ENCODE measurements at places on chromosomes 2 and 18. TPM values are rescaled to one million over a fixed set of nuclear protein-coding genes. Genes with fewer than 3 reads are reported as not detected.

DNA sequence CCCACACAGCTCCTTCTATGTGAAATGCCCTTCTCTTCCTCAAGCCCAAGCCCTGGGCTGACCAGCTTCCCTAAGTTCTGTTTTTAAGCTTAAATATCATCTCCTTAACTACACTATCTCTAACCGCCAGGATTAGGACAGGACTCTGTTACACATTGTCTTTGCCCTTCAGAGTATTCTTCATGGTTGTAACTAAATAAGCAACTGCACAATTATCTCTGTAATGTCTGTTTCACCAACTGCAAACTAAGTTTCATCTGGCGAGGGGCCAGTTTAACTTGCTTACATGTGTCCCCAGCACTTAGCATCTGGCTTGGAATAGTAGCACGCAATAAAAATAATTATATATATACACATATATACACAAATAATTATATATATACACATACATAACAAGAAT, 1.1 kb upstream of the ERMN start:
- DNase-seq: no peak

GRCh38 chr2:127581516-127582490, 46.3 kb downstream of the MYO7B start:
- no peak for DNase-seq

- no peak for DNase-seq
These were observed 33.0 kb downstream of the KCNIP3 start for GRCh38 chr2:95329891-95330793.

- DNase-seq: no peak
These were observed 327.1 kb downstream of the CELF4 start for GRCh38 chr18:37238282-37239108.

DNA sequence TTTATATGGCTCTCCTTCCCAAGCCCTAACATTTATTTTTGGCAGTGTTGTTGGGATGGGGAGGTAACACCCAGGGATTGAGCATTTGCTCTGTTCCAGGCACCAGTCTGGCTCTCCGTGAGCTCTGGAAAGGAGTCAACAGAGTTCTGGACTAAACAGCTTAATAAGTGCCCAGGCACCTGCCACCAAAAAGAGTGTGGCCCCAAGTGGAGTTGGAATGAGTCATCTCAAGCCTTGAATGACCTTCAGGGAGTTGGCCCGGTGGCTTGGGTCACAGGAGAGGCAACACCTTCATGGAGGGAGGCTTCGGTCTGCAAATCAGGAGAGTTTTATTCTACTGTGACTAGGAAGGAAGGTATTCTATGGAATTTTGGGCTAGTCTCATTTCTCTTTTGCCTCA, 203.2 kb downstream of the DLGAP1 start:
- no peak for DNase-seq

DNA sequence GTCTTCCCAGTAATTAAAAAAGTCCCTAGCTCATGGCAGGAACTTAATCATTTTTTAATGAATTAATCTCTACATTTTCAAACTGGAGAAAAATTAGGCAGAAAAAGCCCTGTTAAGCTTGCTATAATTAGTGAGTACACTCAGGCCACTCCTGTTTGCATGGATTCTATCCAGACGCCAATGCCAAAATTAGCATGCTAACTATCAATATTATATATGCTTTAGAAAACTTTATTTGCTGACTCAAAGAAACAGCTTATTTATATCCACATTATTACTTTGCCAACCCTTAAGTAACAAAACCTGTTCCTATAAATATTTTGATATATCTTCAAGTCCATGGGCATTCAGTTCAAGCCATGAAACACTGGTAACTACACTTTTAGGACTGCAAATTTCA, 90.9 kb downstream of the SMC6 start:
- no peak for DNase-seq

DNA sequence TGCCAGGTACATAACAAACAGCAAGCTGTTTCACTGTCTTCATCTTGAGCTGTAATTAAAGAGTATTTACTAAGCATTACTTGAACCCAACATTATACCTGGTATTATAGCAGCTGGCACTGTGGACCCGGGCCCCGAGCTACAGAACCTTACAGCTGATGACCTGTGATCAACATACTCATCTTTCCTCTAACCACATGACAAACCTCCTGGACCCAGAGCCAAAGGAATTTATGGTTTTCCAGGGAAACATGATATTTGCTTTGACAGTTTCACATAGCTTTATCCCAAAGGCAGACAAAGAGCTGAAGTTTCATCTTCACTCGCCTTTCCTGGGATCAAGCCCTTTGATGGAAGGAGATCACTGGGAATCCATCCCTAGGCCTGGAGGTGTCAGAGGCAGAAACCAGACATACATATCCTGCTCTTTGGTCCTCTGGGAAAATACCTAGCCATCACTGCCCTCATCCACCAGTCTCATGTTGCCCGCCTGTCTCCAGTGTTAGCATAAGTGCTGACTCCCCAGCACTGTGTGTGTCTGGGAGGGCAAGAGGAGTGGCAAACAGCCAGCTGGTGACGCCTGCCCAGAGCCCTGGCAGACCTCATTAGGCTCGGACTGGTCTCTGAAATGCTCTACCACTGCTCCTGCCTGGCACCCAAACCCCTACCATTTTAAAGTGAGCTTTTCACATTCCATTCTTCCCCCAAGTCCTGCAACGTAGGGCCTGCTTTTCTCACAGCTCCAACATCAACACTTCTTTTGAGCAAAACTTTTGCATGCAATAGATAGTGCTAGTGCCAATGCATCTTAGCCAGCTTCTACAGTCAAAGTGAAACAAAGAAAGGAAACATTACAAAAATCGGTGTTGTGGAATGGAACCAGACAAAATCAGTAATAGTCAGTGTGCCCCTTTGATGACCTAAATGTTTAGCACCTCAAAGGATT, 138.8 kb upstream of the CTAGE1 start:
- no peak for DNase-seq

GRCh38 chr2:113827426-113827825, 62.5 kb upstream of the ACTR3 start:
- DNase-seq: no peak

GRCh38 chr2:47644351-47644750, 138.6 kb upstream of the MSH6 start:
- no peak for DNase-seq

DNA sequence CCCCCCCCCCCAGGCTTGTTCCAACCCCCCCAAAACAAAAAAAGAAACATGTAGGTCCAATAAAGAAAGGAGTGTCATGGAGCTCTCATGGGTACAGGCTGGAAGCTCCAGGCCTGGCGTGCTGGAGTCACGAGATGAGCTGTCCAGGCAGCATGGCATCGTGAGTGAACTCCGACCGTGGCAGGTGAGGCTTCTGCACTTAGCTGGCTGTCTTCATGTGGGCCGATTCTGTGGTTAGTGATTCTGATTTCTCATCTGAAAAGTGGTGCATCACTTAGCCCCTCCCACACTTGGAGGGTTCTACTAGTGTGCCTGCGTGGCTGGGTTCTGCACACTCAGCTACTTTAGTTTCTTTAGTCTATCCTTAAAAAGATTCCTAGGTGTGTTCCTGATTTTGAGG, 126.4 kb upstream of the MGAT5 start:
- DNase-seq: no peak

- no peak for DNase-seq
These were observed 139.6 kb upstream of the MYCN start for GRCh38 chr2:15800495-15801329.

DNA sequence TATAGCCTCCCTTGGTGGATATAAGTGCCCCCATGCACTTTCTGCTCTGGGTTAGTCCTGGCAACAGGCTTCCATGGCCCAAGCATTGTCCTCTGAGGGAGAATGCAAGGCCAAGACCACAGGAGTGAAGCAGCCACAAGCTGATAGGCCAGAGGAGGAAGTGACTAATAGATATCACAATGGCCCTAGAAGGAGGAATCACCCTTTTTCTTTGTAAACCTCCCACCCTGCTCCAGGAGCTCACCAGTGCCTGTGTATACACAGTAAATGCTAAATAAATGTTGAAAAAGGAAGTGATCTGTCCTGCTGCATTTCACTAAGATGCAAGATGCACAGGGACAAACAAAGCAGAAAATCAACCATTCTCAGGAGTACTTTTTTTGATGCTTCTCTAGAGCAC, 49.7 kb upstream of the ABCA12 start:
- DNase-seq: no peak

- no peak for DNase-seq
These were observed 178.4 kb upstream of the ALPP start for GRCh38 chr2:232200195-232200594.

- peak; percentile 39 for DNase-seq
These were observed 90.0 kb upstream of the HS6ST1 start for GRCh38 chr2:128408349-128409305.

DNA sequence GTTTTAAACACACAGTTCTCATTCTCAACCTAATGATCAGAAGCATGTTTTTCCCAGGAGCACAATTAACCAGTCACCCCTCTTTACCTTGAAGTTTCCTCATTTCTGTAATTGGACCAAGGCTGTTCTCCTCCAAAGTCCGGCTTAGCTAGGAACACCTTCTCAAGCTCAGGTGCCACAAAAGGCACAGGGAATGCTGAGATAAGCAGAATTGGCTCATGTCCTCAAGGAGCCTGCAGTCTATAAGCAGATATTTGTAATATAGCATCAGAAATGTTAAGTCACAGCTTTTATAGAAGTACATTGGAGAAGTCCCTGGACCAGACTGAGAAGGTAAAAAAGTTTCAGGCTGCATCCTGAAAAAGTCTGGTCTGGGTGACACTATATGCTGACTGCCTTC, 20.7 kb downstream of the OSR1 start:
- no peak for DNase-seq

DNA sequence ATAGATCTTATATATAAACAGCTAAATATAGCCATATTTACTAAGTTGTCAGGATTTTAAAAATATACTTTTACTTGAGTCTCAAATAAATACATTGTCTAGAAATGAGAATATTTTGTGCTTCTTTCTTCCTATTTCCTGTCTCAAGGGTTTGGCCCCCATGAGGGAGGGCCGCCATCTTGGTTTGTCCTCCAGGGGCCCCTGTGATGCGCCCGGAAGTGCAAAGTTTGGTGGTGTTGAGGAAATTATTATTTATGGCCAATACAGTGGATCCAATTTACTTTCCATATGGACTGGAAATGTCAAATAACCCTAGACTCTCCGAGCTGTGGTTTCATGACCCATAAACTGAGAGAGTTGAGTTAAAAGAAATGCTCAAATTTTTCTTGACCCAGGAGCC, 104.7 kb upstream of the OTOS start:
- DNase-seq: no peak

DNA sequence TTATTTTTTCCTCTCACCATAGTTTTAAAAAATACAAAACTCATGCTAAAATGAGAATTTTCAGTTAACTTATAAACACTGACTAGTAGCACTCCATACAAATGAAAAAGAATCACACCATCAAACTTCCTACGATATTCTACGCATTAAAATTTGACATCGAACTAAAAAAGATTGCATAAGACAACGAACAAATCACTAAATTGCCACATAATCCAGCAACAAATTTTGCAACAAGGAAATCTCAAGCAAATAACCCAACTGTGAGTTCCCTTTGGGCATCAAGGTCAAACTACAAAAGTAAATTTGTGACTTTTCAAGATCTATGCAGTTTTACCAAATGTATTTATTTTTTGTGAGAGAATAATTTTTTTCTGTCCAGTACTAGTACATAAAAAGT, 1.5 kb downstream of the MAP3K2 start:
- DNase-seq: no peak

- DNase-seq: no peak
These were observed 2180.6 kb upstream of the CELF4 start for GRCh38 chr18:39746201-39746600.

DNA sequence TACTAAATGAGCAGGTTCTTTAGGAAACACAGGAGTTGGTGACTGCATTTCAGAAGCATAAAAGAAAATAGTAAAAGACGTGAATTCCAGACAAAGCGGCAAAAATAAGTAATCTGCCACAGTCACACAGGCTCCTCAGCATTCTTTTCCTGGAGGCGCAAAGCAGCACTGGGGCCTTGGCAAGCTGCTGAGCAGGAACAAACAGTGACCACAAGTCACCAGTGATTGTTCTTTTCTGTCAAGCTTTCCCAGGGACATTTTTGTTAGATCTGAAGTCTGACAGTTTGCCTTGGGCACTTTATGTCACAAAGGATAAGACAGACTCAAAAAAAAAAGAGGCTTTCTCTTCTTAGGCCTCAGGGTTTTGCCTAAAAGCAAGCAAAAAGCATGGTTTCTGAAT, 216.2 kb downstream of the CDH20 start:
- DNase-seq: no peak

DNA sequence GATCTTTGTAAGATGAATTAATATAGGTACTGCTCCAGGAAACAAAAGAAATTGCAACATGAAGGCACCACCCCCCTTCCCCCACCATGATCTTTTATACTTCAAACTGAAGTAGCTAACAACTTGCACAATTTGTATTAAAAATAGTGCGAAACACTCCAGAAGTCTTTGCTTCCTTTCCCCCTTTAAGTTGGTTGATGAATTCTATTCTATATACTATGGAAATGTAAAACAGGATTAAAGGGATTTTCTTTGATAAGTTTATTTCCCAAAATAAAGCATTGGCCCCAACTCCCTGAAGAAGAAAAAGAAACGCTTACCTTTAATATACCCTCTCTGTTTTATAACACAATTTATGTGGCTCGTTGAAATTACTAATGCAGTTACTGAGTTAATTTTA, 227.1 kb downstream of the ARHGAP15 start:
- DNase-seq: no peak

DNA sequence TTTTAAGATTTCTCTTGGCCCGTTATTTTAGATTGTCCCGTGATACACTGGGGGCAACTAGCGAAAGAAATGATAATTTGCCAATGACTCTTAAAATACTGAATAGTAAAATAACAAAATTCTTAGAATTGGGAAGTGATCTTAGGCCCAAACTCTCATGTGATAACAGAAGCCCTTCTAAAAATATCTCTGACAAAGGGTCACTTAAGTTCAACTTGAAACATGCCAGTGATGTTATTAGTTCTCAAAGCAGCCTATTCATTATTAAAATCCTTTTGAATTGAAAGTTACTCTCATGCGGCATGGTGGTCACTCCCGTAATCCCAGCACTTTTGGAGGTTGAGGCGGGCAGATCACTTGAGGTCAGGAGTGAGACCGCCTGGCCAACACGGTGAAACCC, 920.9 kb downstream of the NRXN1 start:
- no peak for DNase-seq

- no peak for DNase-seq
These were observed 35.2 kb downstream of the SETBP1 start for GRCh38 chr18:44715842-44716241.

DNA sequence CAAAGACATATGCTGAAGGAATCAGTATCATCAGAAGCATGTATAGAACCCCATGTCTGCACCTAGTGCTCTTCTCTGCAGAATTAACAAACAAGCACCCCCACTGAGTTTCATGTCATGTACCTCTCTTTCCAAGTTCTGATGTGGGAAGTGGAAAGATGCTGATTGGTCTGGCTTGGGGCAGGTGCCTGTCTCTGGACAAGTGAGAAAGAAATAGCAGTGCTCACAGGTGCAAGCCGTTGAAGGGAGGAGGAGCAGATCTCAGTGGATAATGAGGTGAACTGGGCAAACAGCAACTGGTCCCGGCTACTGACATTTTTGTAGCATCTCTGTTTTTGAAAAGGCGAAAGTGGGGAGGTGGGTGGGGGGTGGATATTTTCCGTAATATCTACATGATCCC, 17.5 kb upstream of the ACVR1 start:
- DNase-seq: no peak

ASTL gene
- not detected for polyA plus RNA-seq

GALNT5 gene
- 55.0 TPM for polyA plus RNA-seq

GALNT3 gene
- polyA plus RNA-seq: 1.9 TPM

ANKRD62 gene
- polyA plus RNA-seq: not detected

PSTPIP2 gene
- 12.6 TPM for polyA plus RNA-seq

TMEM37 gene
- 1.2 TPM for polyA plus RNA-seq
